ENCODE measurements at places on chromosomes 6 and 20.

DNA sequence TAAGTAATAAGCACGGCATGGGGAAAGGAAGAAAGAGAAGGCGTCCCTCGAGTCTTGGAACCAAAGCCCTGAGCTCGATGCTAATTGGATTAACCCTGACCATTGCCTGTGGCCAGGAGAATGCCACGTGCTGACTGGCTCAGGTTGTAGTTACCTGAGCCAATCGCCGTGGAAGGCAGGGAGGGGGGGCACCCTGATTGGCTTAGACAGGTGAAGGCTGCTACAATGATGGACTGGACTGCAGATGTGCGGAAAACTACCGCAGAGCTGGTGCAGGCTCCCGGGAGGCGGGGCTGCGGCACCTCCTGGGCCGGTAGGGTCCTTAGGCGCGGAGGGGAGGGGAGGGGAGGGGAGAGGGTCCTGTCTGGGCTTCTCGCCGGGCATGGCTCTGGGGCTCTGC lies 121.3 kb downstream of the TFAP2C start:
- DNase-seq, result no peak

GRCh38 chr6:39058471-39059147 lies 10.0 kb downstream of the GLP1R start:
- no peak for DNase-seq

GRCh38 chr20:48294196-48294595 lies 508.9 kb upstream of the SULF2 start:
- no peak for DNase-seq

DNA sequence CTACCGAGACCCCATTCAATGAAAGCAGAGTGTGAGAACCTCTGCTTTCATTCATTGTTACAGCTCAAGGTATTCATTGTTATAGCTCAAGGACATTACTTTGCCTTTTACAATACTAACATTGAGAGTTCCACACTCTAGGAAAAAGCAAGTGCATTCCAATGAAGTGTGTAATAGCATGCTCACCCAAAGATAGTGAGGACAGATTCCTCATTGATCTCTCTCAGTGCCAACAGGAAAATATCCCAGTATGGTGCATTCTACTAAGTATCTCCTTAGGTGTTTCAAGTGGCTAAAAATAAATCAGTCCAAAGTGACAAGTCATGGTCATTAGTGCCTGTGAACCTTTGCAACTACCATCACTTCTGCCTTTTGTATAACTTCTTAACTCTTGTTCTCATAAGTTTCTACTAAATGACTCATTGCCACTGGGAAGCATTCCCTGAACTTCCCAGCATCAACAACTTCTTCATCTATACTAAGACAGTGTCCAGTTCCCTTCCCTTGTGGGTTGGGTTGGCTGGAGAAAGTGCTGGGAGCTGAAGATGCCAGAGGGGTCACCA lies 140.7 kb upstream of the STXBP5 start:
- no peak for DNase-seq

GRCh38 chr6:131353106-131353505 lies 217.8 kb downstream of the AKAP7 start:
- DNase-seq, result no peak

GRCh38 chr6:113328886-113329381 lies 528.2 kb upstream of the MARCKS start:
- no peak for DNase-seq

DNA sequence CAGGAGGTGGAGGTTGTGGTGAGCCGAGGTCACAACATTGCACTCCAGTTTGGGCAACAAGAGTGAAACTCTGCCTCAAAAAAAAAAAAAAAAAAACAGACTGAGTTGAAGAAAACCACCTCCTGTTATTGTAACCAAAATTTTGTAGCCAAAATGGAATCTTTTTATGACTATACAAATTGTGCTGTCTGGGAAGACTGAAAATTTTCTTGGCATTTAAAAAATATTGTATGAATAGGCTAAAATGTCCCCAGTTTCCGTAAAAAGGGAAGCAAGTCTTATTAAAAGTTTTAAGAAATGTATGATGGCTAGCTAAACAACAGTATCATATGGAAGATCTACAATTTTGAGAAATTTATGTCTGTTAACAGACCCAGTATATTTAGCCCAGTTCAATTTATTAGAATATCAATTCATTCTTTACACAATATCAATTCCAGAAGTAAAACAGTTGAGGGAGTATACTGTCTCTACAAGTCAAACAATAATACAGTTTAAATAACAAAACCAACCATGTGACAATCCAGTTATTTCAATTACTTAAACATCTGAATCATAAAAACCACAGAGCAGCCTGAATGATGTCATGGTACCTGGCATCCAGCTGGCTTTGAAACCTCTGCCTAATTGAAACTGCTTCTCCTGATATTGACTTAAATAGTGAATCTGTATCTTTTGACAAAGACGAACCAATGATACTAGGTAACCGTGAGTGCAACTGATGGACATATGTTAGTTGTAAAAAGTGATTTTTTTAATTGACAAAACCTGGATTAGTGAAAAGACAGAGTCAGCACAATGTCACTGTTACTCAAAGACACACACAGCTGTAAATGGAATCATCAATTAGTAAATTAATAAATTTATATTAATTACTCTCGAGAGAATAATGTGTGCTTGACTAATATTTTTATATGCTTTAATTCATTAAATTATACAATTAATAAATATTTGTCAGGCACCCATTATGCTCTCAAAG lies 166.6 kb upstream of the MARCKS start:
- no peak for DNase-seq

- no peak for DNase-seq
These were observed 100.7 kb downstream of the NOL4L start for GRCh38 chr20:32484225-32484957.

- no peak for DNase-seq
These were observed 18.9 kb downstream of the PERP start for GRCh38 chr6:138088326-138088762.

DNA sequence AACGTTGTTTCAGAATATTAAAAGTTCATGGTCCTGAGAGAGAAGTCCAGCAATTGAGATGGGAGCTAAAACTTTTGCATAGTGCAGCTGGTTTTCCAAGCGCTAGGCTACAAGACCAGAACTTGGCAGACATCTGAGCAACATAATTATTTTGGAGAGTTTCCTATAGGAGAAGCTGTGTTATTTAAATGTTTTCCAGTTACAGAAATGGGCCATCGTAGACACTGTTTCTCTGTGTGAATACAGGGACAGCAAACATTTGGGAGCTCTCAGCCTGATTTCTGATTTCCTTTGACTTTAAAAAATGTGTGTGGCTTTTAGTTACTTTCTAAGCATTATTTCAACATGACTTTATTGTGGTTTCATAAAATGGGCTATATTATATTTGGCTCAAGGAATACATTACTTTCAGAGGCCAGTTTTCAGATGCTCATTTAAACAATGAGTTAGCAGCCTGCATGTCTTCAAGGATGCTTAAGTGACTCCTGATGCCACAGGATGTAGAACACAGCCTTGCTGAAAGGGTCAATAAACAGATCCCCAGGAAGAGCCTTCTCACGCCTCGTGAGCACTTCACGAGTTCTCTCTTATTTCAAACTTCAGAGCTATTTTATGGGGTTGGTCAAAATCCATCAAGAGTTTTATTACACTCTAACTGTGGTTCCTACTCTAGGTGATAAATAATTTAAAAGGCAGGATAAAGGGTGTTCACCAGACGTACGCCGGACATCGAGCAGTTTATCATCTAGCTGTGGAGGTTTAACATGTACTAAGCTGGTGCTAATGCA lies 193.8 kb downstream of the SMOC2 start:
- no peak for DNase-seq

DNA sequence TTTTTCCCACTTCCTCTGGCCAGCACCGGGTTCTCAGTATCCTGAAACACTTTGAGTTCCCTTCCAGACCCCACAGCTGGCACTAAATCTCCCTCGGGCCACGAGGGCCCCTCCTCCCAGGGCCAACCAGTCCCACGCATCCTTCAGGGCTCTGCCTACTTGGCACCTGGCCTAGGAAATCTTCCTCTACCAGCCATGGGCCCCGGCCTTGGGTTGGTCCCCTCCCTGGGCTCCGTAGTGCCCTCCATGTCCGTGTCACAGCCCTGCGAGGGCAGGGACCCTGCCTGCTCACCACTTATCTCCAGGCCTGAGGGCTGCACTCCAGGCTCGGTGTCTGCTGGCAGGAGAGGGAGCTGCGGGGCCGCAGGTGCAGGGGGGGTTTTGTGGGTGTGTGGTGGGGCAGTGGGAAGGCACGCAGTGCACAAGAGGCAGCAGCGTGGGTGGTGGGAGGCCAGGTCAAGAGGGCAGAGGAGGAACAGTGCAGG lies 48.8 kb upstream of the CDH22 start:
- no peak for DNase-seq

DNA sequence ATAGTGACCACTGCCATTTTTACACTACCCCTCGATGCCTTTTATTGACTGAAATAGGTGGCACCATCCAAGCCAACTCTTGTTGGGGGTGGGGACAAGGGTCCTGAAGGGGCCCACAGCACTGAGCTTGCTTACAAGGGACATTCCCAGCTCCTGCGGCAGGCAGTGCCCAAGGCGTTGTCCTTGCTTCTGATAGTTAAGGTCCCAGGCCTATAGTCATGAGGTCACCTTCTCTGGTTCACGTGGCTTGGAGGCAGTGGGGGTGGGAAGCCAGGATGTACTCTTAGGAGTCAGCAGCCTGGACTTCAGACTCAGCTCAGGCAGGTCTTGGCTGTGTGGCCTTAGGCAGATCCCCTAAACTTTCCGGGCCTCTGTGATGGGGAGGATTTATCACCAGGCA lies 48.6 kb downstream of the TOX2 start:
- DNase-seq, result no peak

DNA sequence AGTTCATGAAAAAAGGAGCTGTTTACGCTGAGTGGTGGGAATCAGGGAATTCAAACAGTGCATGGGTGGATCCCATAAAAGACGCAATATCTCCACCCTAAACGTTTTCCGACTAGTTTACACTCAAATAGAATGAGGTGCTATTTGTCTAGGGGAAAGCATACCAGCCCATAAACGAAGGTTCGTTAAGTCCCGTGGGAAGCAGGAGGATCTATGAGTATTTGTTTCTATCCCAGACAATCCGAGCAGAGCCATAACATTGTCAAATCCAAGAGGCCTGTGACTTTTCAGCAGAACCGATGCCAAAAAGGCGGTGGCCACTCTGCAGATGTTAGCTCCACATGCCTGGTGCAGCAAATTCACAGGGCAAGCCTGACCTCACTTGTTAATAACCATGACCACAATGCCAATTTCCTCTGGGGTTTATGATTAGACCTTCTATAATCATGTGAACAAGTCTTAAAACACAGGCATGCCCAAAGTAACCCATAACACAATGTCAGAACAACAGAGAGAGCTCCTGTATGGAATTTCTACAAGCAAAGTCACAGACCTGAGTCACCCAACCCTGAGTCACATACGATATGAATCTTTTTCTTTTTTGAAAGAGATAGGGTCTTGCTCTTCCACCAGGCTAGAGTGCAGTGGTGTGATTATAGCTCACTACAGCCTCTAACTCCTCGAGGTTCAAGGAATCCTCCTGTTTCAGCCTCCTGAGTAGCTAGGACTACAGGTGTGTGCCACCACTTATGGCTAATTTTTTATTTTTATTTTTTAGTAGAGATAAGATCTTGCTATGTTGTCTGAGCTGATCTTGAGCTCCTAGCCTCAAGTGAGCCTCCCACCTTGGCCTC lies 123.3 kb downstream of the KIF13A start:
- DNase-seq, result no peak

GRCh38 chr6:101666256-101666655 lies 272.7 kb downstream of the GRIK2 start:
- no peak for DNase-seq

DNA sequence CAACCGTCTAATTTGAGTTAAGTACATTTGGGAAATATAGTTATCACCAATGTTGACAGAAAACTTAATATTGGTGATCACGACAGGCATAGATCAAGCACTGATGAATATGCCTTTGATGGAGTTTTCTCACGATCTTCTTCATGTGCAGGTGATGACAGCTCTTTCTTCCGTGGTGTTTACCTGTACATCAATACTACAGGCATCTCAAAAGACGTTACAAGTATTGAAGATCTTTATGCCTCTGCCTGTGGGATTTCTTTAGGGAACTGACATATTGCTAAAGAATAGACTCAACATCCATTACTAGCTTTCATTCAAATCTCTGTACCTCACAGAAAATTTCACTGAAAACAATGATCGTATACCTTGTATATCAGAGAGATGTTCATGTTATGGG lies 178.7 kb downstream of the PACRG start:
- no peak for DNase-seq

- no peak for DNase-seq
These were observed 61.4 kb downstream of the WDR27 start for GRCh38 chr6:169640351-169640852.

DNA sequence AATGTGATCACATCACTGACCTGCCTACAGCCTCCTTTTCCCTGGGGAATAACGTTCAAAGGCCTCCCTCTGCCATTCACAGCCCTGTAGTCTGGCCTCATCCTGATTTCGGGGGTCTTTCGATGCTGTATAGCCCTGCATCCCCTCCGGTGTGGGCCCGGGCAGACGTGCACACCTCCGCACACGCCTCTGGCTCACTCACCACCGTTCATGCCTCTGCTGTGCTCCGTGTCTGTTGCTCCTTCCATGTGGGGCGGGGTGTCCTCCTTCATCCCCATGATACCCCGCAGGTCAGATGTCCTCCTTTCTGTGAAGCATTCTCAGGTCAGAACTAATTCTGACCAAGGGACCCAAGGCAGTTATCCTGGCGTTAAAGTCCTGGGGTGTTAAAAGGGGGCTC lies 13.8 kb upstream of the RBM38 start:
- DNase-seq, result no peak

GRCh38 chr6:86943819-86944407 lies 6.6 kb downstream of the HTR1E start:
- no peak for DNase-seq

- DNase-seq, result peak; percentile 27
These were observed 1.7 kb downstream of the PHF10 start for GRCh38 chr6:169722362-169723199.

DNA sequence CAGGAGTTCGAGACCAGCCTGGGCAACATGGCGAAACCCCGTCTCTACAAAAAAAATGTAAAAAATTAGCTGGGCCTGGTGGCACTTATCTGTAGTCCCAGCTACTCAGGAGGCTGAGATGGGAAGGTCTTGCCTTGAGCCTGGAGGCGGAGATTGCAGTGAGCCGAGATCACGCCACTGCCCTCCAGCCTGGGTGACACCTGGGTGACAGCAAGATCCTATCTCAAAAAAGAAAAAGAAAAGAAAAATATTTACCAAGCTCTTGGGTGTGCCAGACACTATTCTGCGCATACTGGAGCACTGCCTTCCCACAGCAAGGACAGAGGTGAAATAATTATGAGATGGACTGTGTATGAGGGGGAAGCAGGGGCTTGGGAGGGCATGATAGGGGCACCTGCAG lies 19.6 kb downstream of the POFUT1 start:
- no peak for DNase-seq

GRCh38 chr6:55617272-55617671 lies 38.3 kb upstream of the HMGCLL1 start:
- DNase-seq, result no peak

GRCh38 chr6:16007146-16007545 lies 121.7 kb upstream of the MYLIP start:
- DNase-seq, result no peak
